ENCODE measurements at places on chromosomes 13 and 19.
A peak's percentile ranks its signal among the peaks of the same experiment; 100 is the strongest.

DNA sequence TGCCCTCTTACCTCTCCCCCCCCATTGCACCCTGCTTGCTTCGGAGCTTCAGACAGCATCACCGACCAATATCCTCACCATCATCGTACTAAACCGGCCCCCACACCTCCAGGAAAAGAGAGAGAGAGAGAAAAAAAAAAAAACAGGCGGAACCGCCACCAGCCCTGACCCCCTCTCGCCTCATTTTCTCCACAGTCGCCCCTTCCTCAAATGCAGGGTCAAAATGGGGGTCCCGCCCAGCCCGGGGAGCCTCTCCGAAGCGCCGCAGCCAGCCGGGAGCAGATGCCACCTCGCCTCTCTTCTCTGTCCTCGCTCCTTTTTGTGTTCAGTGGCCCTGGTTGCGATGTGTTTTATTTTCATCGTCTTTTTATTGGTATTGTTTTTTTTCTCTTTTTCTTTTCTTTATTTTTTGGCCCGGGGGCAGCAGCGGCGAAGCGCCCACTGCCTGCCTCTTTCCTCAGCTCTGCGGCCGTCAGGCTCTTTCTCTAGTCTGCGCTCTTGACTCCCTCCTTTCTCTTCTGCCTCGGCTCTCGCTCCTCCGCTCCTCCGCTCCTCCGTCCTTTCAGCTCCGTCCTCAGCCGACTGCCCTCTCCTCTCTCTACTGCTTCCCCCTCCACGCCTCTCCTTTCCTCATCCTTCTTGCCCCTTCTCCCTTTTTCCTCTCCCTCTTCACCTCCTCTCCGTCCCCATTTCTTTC, 41.4 kb downstream of the DEDD2 start:
- DNase-seq, result peak; percentile 28

DNA sequence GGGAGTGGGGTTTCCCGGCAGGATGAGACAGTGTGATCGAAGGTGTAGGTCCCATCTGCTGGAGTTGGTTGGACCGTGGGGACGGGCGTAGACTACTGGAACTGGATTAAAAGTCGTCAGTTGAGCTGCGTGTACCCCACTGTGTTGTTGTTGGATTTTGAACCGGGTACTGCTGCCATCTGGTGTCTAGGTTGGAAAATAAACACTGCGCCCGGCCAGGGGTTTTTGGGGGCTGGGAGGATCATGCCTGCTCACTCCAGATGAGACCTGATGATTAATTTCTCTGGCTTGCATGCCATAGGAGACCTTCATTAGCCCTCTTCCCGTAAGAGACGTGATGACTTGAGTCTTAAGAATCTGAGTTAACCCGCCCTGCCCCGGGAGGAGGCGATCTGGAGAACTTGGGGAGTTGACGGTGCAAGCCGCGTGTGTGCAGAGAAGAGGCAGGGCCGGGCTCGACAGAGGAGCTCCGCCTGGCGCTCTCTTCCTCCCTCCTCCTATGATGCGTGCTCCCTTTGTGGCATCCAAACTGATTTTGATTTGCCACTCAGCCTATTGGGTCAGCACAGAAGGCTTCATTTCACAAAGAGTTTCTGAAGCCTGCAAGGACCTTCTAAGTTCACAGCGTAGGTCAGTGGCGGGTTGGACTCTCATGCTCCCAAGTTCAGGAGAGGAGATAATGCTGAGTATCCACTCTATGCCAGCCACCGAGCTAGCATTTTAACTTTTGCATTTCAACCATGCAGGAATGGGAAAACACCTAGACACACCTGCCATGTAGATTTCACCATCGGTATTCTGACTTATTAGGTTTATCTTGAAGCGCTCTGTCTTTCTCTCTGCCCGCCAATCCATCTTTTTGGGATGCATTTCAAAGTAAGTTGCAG, 2.7 kb downstream of the UHRF1 start:
- peak; percentile 67 for DNase-seq

DNA sequence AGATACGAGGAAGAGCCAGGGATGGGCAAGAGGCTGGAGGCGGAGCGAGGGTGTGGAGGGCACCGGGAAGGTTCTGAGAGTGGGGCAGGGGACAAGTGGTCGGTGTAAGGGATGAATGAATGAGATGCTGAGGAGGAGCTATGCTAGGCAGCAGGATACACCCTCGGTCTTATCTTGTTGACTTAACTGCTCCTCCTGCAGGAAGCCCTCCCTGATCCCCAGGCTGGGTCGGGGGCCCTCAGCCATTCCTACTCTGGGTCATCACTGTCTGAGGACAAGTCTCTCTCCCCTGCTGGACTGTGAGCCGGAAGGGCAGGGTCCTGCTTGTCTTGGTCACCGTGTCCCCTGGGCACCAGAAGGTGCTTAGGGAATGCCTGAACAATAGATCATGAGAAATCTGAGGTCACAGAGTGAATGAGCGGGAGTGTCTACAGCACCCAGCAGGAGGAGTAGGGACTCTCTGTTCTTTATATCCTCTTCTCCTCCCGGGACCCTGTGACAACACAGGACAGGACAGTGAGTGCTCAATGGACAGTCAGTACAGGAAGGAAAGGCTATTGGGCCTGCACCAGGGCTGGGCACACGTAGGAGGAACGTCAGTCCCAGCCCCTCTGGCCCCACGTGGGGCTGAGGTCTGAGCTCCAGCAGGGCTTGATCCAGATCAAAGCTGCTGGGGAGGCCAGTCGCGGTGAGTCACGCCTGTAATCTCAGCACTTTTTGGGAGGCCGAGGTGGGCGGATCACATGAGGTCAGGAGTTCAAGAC, 6.5 kb downstream of the NKPD1 start:
- DNase-seq, result peak; percentile 65

GRCh38 chr19:7611541-7612279, 16.0 kb downstream of the CAMSAP3 start:
- no peak for DNase-seq

DNA sequence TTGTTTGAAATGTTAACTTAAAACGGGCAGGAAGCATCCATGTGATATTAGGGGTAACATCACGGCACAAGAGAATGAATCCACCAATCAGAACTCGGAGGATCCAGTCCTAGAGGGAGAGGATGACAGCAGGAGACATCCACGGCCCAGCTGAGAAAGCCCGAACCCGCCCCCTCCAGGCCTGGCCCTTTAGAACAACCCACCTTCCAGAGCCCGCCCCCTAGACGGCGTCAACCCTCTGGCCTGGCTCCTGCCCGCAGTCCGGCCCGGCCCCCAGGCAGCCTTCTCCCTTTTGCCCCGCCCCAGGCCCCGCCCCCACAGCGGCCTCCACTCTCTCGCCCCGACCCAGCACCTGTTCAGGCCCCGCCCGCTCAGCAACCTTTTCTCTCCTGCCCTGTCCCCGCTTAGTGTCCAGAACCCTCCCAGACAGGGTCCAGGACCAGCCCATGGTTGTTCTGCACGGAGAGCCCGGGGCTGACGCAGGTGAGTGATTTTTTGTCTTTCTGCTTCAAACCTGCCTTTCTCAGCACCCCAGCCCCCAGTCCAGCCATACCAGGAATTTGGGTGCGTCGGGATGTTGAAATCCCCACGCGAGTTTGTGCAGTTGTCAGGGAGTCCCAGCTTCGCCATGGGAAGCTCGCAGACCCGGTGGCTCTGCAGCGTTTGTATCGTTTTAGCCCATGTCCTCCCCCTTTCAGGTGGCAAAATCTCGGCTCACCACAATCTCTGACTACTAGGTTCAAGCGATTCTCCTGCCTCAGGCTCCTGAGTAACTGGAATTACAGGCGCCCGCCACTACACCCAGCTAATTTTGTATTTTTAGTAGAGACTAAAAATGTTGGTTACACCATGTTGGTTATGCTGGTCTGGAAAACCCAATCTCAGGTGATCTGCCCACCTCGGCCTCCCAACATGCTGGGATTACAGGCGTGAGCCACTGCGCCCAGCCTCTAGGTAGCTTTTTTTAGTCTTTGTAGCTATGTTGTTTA, 16.1 kb downstream of the ZNF816 start:
- no peak for DNase-seq

DNA sequence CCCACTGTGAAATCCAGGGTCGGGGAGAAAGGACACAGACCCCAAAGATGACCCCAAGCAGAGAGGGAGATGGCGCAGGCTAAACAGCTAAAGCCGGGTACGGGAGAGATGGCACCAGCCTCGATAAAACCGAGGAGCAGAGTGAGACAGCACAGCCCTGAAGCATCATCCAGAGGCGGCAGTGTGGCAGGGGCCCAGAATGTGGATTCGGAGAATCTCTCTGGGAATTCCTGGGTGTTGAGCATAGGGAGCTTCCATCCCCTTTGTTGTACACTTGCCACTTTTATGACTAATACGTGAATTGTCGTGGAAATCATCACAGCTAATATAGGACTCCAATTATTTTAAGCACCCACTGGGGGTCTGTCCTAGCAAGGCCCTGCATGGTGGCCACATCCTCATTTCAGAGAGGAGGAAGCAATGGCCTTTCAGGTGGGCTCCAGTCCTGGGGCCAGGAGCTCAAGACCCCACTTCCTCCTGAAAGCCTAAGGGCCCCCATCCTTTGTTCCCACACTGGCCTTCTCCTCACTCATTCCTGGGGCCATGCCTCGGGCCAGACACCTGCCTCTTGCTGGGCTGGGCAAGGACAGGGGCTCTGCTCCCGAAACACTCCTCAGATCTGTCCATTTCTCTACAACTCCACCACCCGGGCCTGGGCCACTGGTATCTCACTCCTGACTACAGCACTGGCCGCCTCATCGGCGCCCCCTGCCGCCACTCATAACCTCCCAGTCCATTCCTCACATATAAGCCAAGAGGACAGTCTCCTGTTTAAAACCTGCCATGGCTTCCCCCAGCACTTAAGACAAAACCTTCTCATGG, 29.3 kb upstream of the ATP1A3 start:
- DNase-seq, result peak; percentile 7

- peak; percentile 6 for DNase-seq
Measured at GRCh38 chr13:93318534-93319254, 92.1 kb downstream of the GPC6 start.

DNA sequence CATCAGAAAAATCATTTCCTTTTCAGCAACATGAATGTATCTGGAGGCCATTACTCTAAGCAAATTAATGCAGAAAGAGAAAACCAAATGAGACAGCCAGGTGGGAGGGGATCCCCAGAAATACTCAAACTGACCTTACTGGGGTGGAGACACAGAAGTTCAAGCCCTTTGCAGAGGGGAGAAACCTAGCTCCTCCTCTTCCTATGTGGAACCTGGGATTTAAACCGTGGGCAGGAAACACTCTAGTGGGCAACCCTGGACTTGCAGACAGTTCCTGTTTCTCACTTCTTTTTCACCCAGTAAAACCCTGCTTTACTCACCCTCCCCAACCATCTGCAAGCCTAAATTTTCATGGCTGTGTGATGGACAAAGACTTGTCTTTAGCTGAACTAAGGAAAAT, 61.3 kb downstream of the SLITRK6 start:
- DNase-seq, result no peak
